HS-27A (cell line): ENCODE measurements at places on chromosomes 16 and 17.

GRCh38 chr16:9297437-9298113, 206.1 kb downstream of the HAPSTR1 start:
- no peak for DNase-seq

DNA sequence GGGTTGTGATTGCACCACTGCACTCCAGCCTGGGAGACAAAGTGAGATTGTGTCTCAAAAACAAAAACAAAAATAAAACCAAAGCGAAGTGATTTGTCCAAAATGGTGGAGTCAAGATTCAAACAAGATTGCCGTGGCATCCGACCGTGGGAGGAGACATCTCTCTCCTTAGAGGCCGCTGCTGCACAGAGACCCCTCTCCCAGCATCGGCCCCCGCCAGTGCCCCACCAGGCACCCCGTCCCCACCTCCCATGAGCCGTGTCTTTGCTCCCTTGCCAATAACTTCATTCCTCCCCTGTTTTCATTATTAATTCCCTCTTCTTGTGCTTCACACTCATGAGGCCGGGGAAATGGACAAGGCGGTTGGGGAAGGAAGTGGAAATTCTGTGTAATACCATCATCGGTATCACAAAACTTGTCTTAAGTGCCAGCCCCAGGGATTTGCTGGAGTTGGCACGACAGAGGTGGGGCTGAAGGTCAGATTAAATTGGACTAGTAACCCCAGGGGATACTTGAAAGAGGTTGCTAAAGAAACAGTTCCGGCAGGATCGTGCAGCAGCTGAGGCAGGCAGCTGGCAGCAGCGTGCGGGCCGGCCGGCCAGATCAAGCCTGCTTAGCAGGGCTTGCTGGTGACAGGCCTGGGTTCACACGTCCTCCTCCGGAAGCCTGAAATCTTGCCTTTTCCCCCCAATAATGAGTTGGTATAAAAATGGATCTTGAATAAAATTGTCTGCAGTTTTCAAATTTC, 66.8 kb downstream of the RTN4RL1 start:
- no peak for DNase-seq

- no peak for DNase-seq
These were observed 352.7 kb downstream of the CA10 start for GRCh38 chr17:51805765-51806164.

GRCh38 chr17:42493319-42493718, 34.6 kb downstream of the ATP6V0A1 start:
- DNase-seq, result no peak

DNA sequence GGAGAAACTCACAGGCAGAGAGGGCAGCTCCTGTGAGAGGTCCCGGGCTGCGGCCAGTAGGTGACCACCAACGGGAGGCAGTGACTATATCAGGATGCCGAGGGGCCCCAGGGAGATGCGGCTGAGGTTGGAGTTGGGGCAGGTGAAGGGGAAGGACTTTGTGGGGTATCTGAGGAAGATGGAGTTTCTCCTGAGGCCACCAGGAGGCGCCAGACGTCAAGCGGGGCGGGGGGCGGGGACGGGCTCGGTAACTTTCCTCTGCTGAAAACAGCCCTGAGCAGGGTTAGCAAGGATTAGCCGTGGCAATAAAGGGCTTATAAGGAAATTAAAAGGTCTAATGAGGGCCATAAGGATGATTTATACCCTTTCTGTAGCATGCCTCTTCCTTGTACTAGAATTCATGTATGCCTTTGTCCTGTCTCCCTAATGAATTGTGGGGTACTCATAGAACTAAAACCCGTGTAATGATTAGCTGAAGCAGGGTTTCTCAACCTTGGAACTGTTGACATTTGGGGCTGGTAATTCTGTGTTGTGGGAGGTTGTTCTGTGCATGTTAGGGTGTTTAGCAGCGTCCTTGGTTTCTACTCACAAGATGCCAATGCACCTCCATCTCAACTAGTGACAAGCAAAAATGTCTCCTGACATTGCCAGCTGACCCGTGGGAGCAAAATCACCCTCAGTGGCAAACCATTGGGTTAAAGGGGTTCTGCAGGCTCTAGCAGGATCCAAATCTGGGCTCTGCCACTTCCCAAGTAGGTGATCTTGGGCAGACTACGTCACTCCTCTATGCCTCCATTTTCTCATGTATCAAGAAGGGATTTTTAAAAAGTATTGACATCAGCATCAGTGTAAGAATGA, 74.8 kb upstream of the GRIN2A start:
- DNase-seq, result no peak

DNA sequence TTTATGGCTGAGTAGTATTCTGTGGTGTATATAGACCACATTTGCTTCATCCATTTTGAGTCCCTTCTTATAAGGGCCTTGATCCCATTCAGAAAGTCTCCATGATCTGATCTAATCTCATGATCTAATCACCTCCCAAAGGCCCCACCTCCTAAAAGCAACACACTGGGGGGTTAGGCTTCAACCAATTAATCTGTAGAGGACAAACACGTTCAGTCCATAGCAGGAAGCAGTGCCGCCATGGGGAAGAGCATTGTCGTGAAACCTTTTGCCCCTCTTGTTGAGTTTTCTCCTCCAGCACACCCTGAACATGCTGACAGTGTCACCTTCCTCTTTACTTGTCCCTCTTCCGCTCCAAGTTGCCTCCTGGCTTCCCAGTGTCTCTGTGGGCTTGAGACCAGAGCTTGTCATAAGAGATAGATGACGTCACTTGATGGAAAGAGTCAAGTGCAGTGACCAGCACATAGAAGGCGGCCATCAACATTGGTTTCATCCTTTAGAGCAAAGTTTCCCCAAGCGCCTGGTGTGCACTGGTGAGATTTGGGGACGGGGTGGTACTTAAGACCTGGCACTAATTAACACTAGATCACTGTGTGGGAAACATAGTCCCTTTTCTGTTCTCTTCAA, 74.1 kb downstream of the PRKCB start:
- no peak for DNase-seq

- no peak for DNase-seq
These were observed 67.9 kb downstream of the IRX6 start for GRCh38 chr16:55391760-55392375.

- DNase-seq, result no peak
These were observed 178.1 kb downstream of the CNTNAP4 start for GRCh38 chr16:76455257-76455656.

- no peak for DNase-seq
These were observed 2.3 kb upstream of the ITGAE start for GRCh38 chr17:3803308-3803640.

DNA sequence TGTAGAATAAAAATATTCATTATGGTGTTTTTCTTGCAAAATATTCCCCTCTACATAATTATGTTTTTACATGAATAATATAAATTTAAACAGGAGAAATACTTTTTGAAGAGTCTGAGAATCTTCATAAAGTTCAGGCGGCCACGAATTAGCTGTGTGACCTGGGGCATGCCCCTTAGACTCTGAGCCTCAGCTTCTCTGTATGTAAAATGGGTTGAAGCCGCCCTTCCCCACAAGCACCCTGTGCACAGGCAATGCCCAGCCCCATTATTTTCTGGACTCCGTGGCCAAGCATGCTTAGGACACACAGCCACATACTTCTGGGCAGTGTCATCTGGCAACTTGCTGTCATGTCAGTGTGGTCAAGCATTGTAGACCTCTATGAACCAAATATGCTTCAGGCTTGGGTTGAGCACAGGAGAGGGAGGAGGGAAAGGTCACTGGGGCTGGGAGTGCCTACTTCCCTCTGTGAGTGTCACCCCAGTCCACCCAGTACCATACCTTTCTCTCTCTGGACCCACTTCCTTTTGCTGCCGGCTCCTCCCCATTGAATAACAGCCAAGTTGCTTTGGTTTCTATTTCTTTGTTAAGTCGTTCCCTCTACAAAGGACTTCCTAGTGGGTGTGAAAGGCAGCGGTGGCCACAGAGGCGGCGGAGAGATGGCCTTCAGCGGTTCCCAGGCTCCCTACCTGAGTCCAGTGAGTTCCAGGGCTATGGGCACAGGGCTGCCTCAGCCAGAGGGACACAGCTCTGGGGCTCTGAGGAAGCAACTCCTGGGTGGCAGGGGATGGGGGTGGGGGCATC, at the start of gene LGALS9:
Gene LGALS9 (plus strand): TSS at position 582 of the 804 bp plus-strand sequence. CDS start 78 bp downstream, at position 660.
- DNase-seq, result no peak
